ENCODE measurements at places on chromosomes 11 and 22.

GRCh38 chr11:67584205-67584880, 731 bp downstream of the GSTP1 start:
- peak; percentile 32 for DNase-seq

DNA sequence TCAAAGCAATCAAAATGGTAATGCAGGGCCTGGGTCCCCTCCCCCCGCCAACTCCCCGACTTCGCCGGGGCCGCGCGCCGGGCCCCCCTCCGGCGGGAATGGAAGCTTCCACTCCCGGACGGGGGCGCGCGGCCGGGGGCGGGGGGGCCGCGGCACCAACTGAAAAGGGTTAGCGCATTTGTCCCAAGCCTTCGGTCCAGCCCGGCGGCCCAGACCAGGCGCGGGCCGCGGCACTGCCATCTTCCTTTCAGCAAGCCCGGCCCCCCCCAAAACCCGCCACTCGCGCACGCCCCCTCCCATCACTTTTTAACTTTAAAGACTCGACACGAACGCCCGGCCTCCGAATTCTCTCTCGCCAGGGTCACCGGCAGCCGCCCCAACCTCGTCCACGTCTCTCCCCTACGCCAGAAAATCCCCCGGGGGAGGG, 2.8 kb downstream of the PHF21B start:
- DNase-seq: no peak

DNA sequence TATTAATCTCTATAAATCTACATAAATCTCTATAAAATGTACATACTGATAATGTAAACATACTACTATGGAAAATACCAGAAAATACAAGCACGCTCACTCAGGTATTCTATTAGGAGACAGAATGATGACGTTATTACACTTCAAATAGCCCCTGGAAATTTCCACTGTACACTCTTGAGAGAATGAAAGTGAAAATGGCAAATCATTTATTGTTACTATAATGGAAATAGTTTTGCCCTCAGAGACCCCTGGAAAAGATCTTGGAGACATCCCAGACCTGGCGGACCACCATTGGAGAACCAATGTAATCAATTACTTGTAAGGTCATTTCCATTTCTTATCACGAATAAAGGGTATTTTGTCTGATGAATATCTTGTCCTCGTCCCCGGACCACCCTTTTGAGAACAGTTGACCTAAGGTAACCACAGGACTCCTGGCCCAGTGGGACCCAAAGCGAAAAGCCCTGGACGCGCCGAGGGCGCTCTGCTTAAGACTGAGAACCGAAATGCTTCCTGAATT, 509 bp upstream of the PRRG4 start:
- no peak for DNase-seq

DNA sequence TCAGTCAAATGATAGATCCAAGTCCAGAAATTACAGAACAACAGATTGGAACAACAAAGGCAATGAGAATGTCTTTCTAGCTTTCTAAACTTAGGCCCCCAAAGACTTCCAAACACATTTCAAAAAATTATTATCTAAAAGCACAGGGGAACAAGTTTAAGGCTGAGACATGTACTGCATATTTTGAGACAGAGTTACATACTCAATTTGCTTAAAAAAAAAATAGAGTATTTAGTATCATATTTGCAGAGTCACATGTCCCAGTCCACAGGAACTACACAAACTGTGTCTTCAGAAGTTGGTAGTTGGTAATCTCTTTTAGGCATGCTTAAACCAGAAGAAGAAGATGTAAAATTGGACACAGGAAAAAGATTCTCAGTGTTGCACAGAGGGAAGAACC, 127.2 kb downstream of the MAML2 start:
- DNase-seq: no peak

DNA sequence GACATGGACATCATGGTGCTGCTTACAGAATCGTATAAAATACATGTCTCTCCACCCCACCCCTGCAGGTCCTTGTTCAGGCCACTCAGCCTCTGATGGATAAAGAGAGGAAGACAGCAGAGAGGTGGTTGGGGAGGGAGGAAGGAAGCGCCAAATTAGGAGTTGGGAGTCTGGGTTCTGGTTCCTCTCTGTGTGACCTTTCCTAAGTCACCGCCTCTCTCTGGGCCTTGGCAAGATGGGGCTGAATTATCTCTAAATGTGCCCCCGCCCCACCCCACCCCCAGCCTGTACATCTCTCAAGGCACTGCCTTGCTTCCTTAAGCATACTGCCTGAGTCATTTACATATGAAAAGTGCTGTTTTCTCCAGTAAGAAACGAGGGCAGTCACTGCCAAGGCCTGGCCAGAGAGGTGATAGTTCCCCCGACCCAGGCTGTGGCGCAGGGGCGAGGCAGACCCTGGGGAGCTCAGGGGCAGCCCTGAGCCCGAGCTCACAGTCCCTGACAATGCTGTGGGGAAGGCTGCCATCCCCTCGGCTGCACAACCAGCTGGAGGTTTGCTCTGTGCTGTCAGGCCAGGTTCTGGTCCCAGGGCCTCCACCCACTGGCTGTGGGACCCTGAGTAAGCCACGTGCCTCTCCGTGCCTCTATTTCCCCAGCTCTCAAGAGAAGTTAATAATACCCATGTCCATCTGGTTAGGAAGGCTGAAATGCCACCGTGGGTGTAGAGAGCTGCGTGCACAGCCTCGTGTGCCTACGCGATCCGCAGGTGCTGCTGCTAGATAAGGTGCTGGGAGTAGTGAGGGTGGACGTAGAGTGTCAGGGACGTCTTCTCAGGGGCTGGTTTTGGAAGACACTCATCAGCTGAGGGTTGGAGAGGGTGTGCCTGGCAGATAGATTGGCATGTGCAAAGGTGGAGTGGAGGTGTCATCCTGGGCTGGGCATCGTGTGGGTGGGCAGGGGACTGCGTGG, 55.3 kb downstream of the CACNA1I start:
- DNase-seq: no peak

GRCh38 chr11:29173660-29174062, 843.2 kb downstream of the KCNA4 start:
- no peak for DNase-seq

DNA sequence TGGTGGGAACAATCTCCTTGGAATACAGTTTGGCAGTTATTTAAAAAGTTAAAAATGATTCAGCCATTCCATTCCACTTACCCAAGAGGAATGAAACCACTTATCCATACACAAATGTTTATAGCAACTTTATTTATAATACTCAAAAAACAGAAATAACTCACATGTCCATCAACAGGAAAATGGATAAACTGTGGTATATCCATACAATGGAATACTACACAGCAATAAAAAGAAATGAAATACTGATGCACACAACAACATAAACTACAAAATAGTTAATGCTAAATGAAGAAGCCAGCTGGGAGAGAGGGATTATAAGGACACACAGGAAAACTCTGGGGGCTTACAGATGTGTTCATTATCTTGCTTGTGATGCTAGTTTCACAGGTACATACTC, 64.7 kb downstream of the FCHSD2 start:
- no peak for DNase-seq

DNA sequence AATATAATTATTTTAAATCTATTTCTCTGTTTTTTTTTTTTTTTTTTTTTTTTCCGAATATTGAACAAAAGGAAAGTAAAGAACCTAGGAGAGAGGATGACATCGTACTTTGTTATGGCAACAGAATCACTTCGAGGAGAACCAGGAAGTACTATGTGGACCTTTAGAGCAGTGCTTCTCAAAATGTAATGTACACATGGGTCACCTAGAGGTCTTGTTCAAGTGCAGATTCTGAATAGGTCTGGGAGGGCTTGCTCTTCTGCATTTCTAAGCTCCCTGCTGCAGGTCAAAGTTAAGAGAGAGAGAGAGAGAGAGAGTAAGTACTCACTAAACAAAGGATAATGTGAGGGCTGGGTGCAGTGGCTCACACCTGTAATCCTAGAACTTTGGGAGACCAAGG, 419.5 kb upstream of the TENM4 start:
- DNase-seq: no peak

DNA sequence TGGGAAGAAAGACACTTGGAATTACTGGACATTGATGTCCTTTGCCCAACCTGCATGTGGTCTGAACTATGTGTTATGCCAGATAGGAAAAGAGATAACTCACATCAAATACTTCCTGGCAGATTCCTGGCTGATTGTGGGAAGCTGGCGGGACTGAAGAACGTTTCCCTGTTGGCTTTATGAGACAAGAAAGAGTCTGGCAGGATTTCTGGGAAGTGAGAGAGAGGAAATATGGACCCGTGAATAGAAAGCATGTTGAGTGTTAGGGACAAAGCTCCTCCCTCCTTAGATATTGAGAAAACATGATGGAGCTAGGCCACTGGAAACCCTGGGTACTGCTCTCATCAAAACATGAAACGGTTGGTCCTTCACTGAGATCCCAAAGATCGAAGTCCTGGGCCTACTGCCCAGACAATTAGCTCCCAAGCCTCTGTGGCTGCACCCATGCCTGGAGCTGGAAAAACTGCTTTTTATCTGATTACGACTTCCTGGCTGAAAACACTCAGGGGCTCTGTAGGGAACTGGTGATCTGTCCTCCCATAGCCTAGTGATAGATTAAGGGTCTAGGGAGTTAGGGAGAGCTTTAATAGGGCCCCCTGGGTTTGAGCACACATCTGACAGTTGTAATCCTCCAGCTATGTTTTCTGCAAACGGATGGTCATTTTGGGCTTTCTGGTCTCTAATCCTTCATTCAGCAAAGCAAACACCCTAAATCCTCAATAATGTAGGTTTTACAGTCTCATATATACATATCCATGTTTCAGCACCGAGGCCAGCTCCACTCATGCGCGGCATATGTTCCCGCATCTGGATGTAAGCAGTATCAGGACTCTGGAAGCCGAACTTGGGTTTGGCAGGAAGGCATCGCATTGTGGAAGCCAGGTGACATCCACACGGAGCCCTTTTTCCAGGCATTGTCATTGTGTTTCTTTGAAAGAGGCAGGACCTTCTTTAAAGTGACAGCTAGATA, 6.1 kb upstream of the B3GAT1 start:
- no peak for DNase-seq

GRCh38 chr11:28887681-28888080, 779.5 kb downstream of the METTL15 start:
- DNase-seq: no peak

DNA sequence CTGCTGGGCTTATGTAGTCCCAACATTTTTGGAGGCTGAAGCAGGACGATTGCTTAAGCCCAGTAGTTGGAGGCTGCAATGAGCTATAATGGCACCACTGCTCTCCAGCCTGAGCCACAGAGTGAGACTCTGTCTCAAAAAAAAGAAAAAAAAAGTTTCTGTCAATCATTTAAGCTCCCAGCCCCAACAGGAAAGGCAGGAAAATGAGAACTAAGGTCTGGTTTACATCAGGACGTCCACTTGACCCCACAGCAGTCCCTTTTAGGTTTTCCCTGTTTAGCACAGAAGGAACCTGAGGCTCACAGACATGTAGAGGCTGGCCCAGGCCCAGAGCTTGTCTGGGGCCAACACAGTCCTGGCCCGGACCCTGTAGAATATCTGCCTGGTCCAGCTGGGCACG, 9.2 kb upstream of the TTLL1 start:
- no peak for DNase-seq

GRCh38 chr11:61893981-61894380, 2.6 kb upstream of the FADS3 start:
- DNase-seq: no peak

GRCh38 chr22:48240148-48240934, 1477.9 kb downstream of the TBC1D22A start:
- no peak for DNase-seq

DNA sequence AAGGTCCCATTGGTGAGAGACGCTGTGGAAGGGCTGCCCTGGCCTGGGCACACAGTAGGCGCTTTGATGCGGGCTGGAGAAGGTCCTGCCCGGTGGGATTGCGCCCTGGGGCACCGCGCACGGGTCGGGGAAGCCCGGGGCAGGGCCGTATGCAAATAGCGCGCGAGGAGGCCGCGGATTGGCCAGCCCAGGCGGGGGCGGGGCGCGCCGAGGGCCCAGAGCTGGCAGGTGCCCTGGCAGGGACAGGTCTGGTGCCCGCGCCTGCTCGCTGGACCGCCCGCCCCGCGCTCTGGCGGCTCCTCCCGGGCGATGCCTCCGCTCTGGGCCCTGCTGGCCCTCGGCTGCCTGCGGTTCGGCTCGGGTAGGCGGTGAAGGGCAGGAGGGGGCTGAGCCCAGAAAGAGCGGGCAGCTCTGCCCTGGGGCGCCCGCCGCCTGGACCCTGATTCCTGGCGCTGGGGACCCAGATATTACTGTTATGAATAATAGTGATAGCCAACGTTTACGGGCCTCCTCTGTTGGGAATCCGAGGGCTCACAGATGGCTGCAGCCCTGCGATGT, at the start of gene UPK3A:
UPK3A (plus strand) TSS at position 245 of the 558 bp plus-strand sequence; CDS start at position 310, 65 bp downstream.
- peak; percentile 62 for DNase-seq

DNA sequence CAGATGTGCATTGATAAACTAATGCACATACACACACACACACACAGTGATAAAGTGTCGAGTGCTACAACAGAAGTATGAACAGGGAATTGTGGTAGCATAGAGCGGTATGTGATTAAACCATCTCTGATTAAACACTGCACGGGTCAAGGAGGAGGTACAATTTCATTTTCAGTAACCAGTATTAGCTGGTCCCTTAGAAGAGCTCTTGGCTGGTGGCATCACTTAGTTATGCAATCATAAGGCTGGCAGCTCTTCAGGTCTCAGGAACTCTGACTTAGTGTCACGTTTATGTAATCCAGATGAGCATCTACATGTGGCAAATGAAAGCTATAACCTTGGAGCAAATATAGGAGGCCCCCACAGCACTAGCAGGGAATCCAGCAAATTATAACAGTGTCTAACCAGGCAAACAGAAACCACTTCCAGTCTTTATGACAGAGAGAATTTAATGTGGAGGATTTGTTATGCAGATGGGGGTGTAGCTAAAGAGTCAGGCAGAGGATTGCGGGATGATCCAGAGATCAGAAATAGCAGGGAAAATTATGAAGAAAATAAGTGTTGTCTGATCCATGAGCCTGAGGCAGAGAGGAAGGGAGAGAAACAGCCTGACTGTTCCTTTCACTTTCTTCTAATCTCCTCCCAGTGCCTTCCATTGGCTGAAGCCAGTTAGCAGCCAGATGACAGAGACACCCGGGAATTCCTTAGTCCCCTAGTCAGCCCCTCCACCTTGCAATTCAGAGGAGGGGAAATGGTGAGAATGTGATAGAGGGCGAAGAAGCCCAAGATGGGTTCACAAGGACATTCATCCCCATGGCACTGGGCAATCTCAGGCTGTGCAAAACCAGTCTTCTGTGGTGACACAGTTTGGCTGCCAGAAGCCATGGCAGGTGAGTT, 533.1 kb upstream of the TENM4 start:
- no peak for DNase-seq

- no peak for DNase-seq
These were observed 411.5 kb upstream of the DDI1 start for GRCh38 chr11:103624708-103625623.

GRCh38 chr11:128311742-128312719, 275.3 kb downstream of the ETS1 start:
- no peak for DNase-seq

- DNase-seq: no peak
These were observed 347.9 kb downstream of the DLG2 start for GRCh38 chr11:85279267-85279666.

- DNase-seq: no peak
These were observed at the start of gene SYT9 for GRCh38 chr11:7251836-7252682. Gene SYT9, plus strand, starts transcription at chr11:7251904. Its CDS starts 283 bp downstream, at chr11:7252187.

- DNase-seq: no peak
These were observed 7.2 kb downstream of the LTO1 start for GRCh38 chr11:69667619-69668604.

- no peak for DNase-seq
These were observed 23.0 kb downstream of the SHANK3 start for GRCh38 chr22:50695421-50696250.

- DNase-seq: no peak
These were observed 7.8 kb upstream of the RRM1 start for GRCh38 chr11:4086575-4087353.

Data from CD4-positive, alpha-beta T cell treated with Interleukin-6 for 4 hours (primary cell).